ENCODE measurements at places on chromosomes 1 and 21.

DNA sequence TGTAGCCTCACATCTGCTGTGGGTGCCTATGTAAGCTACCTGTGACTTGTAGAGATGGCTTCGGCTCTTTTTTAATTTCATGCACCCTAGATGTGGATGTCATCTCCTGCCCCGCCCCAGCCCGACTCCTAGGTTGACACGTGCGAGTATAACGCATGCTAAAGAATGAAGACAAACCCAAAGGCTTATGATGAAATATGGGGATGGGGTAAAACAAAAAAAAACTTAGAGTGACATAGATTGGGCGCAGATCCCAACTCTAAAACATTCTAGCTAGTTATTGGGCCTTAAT, 613 bp upstream of the ERO1B start:
- H3K4me3 ChIP-seq = peak overlapping the region; percentile 45
- peaks cover 10% of the 10 kb centered on the region for H3K4me1 ChIP-seq
- no peak overlapping the region for H3K27ac ChIP-seq
- DNase-seq = no peak

GRCh38 chr1:24204116-24204515, 17.0 kb upstream of the IFNLR1 start:
- no peaks in the 10 kb centered on the region for H3K36me3 ChIP-seq
- no peak overlapping the region for H3K27ac ChIP-seq
- no peaks in the 10 kb centered on the region for H3K27me3 ChIP-seq
- no peak for DNase-seq
- H3K4me3 ChIP-seq = no peak overlapping the region

GRCh38 chr21:36887963-36888362, 78.5 kb downstream of the HLCS start:
- no peaks in the 10 kb centered on the region for H3K36me3 ChIP-seq
- H3K27ac ChIP-seq = no peak overlapping the region
- no peak overlapping the region for H3K4me3 ChIP-seq
- no peaks in the 10 kb centered on the region for H3K4me1 ChIP-seq

DNA sequence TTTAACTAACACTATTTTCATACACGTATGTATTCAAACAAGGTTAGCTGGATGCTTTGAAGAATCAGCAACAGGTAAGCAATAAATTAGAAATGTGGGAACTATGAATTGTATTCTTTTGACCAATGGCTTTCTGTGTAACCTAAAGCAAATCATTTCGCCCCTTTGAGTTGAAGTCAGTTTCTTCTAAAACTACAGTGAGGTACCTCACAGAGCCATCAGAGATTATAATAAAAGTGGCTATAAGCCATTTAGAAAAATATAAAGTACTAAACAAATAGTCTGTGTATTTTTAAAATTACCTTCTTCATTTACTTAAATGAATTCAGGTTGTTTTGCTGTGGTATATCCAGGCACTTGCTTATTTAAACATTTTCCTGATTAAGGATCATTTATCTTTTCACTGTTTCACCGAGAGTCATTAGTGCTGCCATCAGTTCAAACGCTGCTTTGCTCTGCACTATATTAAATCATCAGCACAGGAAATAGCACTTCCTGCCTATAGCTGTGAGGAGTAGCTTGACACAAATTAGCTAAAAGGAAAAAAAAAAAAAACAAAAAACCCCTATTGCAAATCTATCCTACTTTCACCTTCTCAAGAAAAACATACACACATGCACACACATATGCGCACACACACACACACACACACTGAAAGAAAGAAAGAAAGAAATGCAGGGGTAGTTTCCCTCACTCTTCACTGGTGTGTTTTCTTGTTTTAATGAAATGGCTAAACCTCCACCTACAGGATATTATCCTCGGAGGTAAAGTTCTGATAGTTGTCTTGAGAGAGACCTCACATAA, 39.8 kb upstream of the C1orf105 start:
- H3K27ac ChIP-seq = no peak overlapping the region
- H3K36me3 ChIP-seq = no peaks in the 10 kb centered on the region
- no peak overlapping the region for H3K4me3 ChIP-seq
- H3K4me1 ChIP-seq = no peaks in the 10 kb centered on the region
- no peak for DNase-seq

- no peaks in the 10 kb centered on the region for H3K36me3 ChIP-seq
- H3K27me3 ChIP-seq = no peaks in the 10 kb centered on the region
- H3K27ac ChIP-seq = peak overlapping the region; percentile 69
- peak; percentile 29 for DNase-seq
- no peaks in the 10 kb centered on the region for H3K4me1 ChIP-seq
- H3K4me3 ChIP-seq = no peak overlapping the region
These were observed 185.9 kb upstream of the ATP1B1 start for GRCh38 chr1:168920456-168921094.

GRCh38 chr1:59379371-59379728, 82.5 kb downstream of the FGGY start:
- H3K4me3 ChIP-seq = no peak overlapping the region
- no peak for DNase-seq
- no peak overlapping the region for H3K27ac ChIP-seq
- H3K4me1 ChIP-seq = no peaks in the 10 kb centered on the region

GRCh38 chr1:85608851-85609250, 28.3 kb downstream of the CCN1 start:
- H3K27ac ChIP-seq = no peak overlapping the region
- DNase-seq = no peak
- H3K27me3 ChIP-seq = no peaks in the 10 kb centered on the region
- peaks cover 10% of the 10 kb centered on the region for H3K4me1 ChIP-seq

DNA sequence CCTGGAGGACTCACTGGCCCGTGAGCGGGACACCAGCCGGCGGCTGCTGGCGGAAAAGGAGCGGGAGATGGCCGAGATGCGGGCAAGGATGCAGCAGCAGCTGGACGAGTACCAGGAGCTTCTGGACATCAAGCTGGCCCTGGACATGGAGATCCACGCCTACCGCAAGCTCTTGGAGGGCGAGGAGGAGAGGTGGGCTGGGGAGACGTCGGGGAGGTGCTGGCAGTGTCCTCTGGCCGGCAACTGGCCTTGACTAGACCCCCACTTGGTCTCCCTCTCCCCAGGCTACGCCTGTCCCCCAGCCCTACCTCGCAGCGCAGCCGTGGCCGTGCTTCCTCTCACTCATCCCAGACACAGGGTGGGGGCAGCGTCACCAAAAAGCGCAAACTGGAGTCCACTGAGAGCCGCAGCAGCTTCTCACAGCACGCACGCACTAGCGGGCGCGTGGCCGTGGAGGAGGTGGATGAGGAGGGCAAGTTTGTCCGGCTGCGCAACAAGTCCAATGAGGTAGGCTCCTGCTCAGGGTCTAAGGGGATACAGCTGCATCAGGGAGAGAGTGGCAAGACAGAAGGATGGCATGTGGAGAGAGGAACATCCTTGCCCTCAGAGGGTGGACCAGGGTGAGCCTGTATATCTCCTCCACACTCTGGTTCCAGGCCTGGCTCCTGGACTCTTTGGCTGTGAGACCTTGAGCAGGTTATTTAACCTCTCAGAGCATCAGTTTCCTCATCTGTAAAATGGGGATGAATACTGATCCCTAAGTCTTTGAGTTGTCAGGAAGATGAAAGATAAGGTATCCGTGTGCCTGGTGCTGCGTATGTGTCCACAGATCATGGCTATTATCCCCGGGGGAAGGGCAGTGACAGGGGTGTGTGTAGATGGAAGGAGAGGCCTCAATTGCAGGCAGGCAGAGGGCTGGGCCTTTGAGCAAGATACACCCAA, 17.2 kb upstream of the SEMA4A start:
- no peaks in the 10 kb centered on the region for H3K4me1 ChIP-seq
- no peak overlapping the region for H3K4me3 ChIP-seq
- H3K27me3 ChIP-seq = no peaks in the 10 kb centered on the region
- H3K36me3 ChIP-seq = no peaks in the 10 kb centered on the region

- no peak for DNase-seq
- H3K27ac ChIP-seq = no peak overlapping the region
- H3K27me3 ChIP-seq = no peaks in the 10 kb centered on the region
- no peaks in the 10 kb centered on the region for H3K4me1 ChIP-seq
- no peaks in the 10 kb centered on the region for H3K36me3 ChIP-seq
These were observed 35.4 kb upstream of the RAB3GAP2 start for GRCh38 chr1:220307607-220308006.

- no peak for DNase-seq
- no peak overlapping the region for H3K27ac ChIP-seq
- no peaks in the 10 kb centered on the region for H3K4me1 ChIP-seq
- peaks cover 4% of the 10 kb centered on the region for H3K27me3 ChIP-seq
These were observed 17.7 kb downstream of the TP73 start for GRCh38 chr1:3669971-3670431.

DNA sequence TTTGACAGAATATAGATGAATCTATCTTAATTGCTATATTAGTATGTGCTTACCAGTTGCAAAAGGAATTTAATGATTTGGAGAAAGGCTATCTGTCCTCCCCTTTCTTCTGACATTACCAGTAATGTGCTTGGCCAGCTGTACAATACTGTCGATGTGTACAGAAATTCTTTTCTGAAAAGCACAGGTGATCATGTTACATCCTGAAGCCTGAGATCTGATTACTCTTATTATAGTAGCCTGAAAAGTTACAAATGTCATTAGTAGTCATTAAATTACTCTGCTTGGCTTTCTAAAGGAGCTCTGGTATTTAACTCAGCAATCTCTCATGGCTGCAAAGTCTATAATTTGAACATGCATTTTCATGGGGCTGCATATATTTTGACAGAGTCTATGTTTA, 209.8 kb downstream of the PTPRC start:
- no peaks in the 10 kb centered on the region for H3K4me1 ChIP-seq
- no peaks in the 10 kb centered on the region for H3K36me3 ChIP-seq
- H3K4me3 ChIP-seq = no peak overlapping the region
- no peak overlapping the region for H3K27ac ChIP-seq
- no peaks in the 10 kb centered on the region for H3K27me3 ChIP-seq

DNA sequence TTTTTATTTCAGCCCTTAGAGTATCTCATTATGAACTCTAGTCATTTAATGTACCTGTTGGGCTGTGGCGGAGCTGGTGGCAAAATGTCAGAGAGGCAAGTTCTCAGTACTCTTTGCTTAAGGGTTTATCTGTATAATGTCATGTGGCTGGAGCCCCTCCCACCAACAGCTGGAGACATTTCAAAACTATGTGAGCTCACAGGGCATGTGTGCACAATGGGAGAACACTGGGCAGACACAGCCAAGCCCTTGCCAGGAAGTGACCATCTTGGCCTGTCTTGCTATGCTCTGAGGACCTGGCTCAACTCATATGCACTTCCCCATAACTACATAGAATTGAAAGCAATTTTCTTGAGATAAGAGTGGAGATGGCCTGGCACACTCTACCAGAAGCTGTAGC, 296.4 kb downstream of the PTPRU start:
- no peaks in the 10 kb centered on the region for H3K27me3 ChIP-seq
- H3K4me3 ChIP-seq = no peak overlapping the region

DNA sequence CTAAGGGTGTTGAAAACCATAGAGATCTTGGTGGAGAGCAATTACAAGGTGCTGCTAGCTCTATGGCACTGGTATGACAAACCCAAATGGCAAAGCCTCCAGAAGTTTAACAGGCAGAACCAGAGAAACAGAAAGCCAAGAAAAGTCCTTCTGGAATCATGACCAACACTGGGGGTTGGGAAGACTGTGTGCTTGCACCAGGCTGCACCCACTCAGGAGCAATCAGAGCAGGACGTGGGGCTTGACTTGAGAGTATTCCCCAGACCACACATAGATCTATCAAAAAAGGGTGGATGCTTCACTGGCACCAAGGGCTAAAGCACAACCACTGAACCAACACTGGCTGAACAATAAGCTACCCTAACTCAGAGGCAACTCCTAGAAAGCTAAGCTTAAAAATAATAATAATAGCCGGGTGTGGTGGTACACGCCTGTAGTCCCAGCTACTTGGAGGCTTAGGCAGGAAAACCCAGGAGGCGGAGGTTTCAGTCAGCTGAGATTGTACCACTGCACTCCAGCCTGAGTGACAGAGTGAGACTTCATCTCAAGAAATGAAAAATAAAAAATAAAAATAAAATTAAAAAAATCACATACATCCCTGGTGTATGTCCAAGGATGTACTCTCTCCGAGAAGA, 20.1 kb upstream of the ENSA start:
- no peak overlapping the region for H3K27ac ChIP-seq
- no peaks in the 10 kb centered on the region for H3K27me3 ChIP-seq
- H3K4me3 ChIP-seq = no peak overlapping the region

DNA sequence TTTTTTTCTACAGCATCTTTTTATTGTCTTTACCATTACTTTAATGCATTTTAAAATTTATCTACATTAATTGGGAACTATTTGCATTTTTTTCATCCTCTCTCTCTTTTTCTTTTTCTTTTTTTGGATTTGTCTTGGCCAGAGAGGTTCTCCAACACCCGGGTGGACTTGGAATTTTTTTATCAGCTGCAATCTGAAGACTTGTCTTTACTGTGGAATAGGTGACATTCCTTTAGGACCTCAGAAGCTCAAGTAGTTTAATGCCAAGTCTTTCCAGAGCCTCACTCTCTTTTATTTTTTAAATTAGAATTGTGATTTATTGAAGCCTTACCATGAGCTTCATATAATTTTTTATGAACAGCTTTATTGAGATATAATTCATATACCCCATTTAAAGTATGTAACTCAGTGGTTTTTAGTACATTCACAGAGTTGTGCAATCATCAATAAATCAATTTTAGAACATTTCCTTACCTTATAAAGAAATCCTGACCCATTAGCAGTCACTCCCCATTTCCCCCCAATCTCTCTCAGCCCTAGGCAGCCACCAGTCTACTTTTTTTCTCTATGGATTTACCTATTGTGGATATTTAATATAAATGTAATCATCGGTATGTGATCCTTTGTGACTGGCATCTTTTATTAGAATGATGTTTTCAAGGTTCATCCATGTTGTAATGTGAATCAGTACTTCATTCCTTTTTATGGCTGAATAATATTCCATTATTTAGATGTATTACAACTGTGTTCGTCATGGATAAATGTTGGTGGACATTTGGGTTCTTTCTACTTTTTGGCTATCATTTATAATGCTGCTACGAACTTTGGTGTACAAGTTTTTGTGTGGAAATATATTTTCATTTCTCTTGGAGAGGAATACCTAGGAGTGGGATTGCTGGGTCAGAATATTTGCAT, 6.2 kb downstream of the TUFT1 start:
- H3K4me1 ChIP-seq = peaks cover 26% of the 10 kb centered on the region
- H3K4me3 ChIP-seq = no peak overlapping the region
- no peak for DNase-seq
- no peak overlapping the region for H3K27ac ChIP-seq

GRCh38 chr1:162639718-162640117, 7.5 kb downstream of the DDR2 start:
- DNase-seq = no peak
- no peaks in the 10 kb centered on the region for H3K36me3 ChIP-seq
- H3K4me3 ChIP-seq = no peak overlapping the region
- H3K4me1 ChIP-seq = peaks cover 9% of the 10 kb centered on the region
- no peaks in the 10 kb centered on the region for H3K27me3 ChIP-seq
- H3K27ac ChIP-seq = no peak overlapping the region

All from adrenal gland (tissue), 19 donors.